Bronchial epithelial cell (primary cell): ENCODE measurements at places on chromosomes 6 and 20.

DNA sequence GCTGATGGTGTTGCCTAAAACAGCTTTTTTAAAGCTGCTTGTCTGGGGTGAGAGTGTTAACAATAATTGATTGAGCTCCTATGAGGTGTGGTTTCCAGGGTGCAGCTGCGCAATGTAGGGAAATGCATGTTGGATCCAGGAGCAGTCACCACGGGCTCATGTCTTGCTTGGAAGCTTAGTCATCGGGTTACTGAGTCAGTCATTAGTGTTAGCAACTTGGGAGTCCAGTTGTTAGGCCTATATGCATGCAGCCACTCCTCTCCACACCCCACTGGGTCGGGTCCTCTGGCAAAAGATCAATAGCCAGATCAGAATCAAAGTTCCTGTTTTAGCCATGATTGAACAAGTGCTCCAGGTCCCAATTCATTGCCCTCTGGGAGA is 271.7 kb upstream of the CHD6 start:
- DNase-seq: peak; percentile 32

GRCh38 chr6:136114661-136115060 is 135.4 kb downstream of the MTFR2 start:
- DNase-seq: peak; percentile 83

- DNase-seq: no peak
These were observed 58.6 kb upstream of the SLC32A1 start for GRCh38 chr20:38665506-38666285.

DNA sequence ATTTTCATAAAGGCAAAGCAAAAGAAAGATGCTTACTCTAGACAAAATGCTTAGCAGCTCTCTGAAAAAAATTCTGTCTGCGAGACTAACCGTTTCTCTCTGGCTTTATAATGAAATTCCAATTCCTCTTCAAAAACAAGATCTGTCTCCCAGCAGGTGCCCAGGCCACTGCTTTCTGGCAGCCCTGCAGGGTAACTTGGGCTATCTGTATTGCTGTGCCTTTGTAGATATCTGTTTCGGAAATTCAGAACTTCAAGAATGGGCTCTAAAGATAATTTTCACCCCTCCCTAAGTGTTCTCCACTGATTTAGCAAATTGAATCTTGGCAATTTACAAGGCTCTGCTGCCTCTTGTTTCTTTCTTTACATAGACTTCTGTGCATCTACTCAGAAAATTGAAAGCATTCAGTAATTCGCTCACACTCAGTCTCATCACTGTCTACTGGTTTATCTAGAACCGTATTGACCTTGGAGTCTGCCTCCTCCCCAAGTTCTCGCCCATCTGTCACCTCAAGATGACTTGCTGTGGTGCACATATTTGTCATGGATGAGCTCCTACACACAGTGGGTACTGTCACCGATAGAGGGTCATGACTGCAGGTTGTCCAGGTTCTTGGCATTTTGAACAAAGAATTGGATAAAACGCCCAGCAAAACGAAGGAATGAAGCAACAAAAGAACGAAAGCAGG is 26.4 kb upstream of the FABP7 start:
- DNase-seq: no peak

DNA sequence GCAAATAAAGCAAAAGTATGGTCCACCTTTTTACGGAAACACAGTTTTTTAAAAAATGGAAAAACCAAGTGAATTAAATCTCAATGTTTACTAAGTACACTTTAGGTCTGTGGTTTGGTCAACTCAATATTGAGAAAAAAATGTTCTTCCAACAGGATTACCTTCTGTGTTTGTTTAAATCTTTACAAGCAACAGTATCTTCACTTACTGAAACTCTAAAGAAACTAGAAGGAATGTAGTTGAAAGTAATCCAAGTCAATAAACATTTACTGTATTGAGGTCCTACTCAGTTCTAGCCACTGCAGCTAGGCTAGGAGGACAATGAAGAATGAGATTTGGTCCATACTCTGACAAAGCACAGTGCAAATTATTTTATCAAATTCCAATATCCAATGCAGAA is 80.1 kb downstream of the ASCC3 start:
- DNase-seq: no peak

DNA sequence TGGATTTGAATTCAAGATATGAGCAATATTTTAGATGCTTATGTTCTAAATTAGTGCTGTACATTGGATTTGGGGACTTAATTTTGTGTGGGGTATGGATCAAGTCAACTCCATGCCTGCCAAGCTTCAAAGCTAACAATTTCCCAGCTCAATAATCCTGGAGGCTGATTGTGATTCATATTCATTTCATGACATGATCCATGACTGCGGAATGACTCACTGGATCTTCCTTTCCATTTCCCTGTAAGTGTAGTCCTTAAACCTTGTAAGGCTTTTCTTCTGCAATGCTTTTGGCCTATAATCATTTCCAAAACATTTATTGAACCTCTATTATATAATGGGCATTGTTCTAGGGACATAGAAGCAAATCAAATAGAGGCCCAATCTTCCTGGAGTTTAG is 44.7 kb upstream of the CCN2 start:
- DNase-seq: peak; percentile 98

GRCh38 chr20:46160661-46161060 is 42.5 kb downstream of the CD40 start:
- no peak for DNase-seq

DNA sequence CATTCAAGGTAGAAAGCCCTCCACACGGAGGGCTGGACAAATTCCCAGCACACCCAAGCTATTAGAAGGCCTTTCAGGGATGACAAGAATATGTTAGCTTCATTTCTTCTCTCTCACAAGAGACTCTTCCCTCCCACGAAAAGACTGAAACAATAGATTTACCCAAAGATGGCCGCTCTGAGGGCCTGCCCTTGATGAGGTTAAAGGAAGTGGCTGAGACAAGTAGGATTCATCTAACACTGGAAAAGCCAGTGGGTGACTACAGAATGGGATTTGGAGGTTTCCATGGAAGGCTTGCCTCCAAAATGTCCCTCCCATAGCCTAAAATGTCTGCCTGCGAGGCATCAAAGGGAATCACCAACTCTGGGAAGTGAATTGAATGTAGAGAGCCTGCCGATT is 277.6 kb downstream of the CLIC5 start:
- no peak for DNase-seq

GRCh38 chr20:14374196-14374595 is 36.8 kb upstream of the FLRT3 start:
- DNase-seq: no peak

GRCh38 chr6:113763876-113764275 is 93.3 kb upstream of the MARCKS start:
- DNase-seq: peak; percentile 100

DNA sequence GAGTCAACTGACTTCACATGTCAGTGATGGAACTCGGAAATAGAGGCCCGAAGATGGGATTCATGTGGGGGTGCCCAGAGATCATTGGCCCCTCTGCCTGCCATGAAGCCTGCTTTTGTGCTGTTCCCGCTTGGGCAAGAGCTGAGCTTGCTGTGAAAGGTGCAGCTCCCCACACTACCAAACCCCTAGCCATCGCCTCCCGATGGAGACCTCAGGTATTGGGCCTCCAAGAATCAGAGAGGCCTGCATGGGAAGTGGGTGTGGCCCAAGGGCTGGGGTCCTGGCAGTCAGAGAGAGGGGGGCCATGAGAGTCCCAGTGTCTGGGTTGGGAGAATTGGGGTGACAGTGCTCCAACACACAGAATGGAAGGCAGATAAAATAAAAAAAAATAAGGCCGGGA is 160.9 kb downstream of the SOD2 start:
- DNase-seq: no peak

DNA sequence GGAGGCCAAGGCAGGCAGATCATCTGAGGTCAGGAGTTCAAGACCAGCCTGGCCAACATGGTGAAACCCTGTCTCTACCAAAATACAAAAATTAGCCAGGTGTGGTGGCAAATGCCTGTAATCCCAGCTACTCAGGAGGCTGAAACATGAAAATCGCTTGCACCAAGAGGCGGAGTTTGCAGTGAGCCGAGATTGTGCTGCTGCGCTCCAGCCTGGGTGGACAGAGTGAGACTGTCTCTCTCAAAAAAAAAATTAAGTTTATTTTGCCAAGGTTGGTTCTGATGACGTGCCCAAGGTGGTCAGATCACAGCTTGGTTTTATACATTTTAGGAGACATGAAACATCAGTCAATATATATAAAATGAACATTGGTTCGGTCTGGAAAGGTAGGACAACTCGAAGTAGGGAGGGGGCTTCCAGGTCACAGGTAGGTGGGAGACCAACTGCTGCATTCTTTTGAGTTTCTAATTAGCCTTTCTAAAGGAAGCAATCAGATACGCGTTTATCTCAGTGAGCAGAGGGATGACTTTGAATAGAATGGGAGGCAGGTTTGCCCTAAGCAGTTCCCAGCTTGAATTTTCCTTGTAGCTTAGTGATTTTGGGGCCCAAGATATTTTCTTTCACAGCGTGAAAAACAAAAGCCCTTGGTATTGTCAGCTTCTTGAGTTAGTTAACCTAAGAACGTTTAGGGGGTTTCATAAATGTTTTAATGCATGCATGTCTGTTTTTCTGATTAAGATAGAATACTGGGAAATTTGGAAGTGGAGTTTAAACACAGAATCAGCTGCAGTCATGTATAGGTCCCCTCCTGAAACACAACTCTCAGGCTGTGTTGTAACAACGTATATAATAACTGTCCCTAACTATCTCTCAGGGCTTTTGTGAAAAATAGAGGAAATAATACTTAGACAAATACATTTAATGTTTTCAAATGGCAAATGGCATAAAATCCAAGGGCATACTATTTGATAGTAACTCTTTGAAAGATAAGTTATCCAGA is 16.7 kb downstream of the ACOT13 start:
- no peak for DNase-seq

- DNase-seq: no peak
These were observed 13.3 kb upstream of the KIAA1586 start for GRCh38 chr6:57033228-57033627.

DNA sequence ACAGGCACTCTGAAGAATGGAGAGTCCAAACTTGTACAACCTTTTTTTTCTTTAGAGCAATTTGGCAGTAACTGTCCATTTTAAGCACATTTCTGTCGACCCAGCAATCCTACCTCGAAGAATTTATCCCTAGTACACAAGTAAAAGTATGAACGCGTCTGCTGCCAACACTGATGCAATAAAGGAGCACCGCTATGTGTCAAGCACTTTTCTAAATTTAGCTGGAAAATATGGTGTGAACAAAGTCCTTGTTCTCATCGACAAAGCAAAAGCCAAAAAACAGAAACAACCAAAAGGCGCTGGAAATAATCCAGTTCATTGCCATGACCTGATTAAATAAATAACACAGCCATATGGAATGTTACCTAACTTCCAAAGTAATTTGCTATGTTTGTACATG is 1.1 kb downstream of the DPM1 start:
- DNase-seq: no peak

DNA sequence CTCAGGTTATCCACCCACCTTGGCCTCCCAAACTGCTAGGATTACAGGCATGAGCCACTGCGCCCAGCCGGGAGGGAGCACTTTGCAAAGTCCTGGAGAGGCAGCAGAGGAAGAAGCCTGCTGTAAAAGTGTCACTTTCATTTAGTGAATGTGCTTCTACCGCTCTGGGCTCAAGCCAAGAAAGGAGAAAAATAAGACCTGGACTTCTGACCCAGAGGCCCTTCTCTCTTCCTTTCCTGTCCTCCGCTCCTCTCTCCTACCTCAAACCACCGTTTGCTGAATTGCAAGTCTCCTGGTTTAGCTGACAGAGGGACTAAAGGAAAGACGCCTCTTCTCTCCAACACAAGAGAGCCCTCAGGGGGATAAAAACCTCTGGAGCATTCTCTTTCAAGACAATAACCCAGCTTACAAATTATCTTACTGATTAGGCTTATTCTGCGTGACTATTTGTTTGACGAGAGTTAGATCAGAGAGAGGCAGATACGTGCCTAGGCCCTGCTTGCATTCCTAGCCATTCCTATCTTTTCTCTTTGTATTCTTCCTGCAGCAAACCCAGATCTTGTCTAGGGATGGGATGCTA is 84.2 kb upstream of the SLC22A23 start:
- no peak for DNase-seq

DNA sequence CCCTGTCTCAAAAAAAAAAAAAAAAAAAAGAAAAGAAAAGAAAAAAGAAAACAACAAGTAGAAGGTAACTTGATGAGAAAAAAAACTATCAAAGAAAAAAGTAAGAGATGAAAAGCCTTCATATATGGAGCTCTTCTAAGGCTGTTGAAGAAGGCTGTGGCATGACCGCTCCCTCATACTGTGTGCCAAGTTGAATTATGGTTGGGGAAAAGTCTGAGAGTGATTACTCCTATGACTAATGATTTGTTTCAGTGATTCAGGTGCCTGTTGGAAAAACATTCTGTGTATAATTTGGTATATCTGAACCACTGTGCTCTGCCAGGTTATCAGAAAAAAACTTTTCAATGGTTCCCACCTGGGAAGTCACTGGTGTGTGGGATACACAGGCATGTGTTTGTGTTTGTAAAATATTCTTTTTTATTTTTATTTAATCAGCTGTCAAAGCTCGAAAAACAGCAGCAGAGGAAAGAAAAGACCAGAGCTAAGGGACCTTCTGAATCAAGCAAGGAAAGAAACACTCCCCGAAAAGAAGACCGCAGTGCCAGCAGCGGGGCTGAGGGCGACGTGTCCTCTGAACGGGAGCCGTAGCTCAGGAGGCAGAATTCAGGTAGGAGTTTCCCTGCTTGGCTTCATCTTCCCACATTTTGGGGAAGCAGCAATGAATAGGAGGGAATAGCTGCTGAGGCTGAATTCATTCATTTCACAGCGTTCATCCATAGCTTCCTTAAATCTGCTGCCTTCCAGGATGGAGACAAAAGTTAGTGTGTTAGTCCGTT is 69.7 kb upstream of the SCP2D1 start:
- peak; percentile 42 for DNase-seq

DNA sequence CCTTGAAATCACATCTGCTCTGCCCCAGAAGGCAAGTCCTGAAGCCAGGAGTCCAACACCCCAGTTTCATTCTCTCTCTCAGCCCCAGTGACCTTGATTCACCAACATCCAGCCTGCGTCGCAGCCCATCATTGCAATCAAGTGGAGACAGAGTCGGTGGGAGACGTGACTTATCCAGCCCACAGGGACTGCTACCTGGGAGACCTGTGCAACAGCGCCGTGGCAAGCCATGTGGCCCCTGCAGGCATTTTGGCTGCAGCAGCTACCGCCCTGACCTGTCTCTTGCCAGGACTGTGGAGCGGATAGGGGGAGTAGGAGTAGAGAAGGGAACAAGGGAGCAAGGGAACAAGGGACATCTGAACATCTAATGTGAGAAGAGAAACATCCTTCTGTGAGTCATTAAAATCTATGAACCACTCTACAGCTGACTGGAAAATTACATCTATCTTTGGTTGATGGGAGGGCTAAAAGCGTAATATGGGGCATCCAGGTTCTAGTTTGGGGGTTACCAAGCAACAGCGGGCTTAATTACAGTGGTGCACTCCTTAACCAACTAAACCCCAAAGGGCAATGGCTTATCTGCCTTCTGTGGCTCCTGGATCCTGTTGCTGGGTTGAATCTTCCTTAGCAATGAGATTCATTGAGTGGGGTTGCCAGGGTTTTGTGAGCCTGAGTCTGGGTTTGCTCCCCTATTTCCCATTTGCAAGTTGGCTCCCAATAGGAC is 2.5 kb downstream of the LY6G6D start:
- no peak for DNase-seq

- DNase-seq: peak; percentile 39
These were observed 211.7 kb upstream of the PRND start for GRCh38 chr20:4509825-4510522.

- DNase-seq: no peak
These were observed 96.8 kb downstream of the PSMG4 start for GRCh38 chr6:3355358-3356055.
